Heart right ventricle (tissue), 16 donors: ENCODE measurements at places on chromosomes 7 and 10. TPM values are rescaled to one million over a fixed set of nuclear protein-coding genes. Genes with fewer than 3 reads are reported as not detected.

Gene COL1A2
- 88.8 TPM for total RNA-seq

Gene SYT15B
- total RNA-seq, result 0.83 TPM

Gene FZD8
- total RNA-seq, result 3.0 TPM

Gene ACSM6
- not detected for total RNA-seq

Gene MTPN
- total RNA-seq, result 88.3 TPM

Gene C10orf62
- total RNA-seq, result 0.30 TPM

Gene FAM204A
- 58.1 TPM for total RNA-seq

- DNase-seq, result no peak
Measured at GRCh38 chr10:16518822-16519221, 2.9 kb downstream of the C1QL3 start.

- no peak for DNase-seq
Measured at GRCh38 chr10:30238836-30239235, 110.2 kb downstream of the MTPAP start.

DNA sequence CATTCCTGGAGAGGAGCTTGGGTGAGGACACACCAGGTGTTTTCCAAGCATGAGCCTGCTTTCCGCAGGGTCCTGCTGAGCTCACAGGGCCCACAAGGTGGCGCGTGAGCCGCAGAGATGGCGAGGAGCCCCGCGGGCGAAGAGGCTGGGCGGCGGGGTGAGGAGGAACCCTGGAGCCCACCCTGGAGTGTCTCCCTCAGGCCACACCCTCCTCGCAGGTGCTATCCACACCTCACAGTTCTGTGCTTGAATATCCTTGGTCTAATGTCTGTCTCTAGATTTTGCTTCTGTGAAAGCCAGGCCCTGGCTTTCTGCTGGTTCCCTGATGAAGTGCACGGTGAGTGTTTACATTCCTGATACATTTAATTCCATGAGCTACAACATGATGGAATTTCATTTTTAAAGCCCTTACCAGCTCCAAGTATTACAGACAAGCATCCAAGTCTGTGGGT is 433.6 kb downstream of the ACTR3B start:
- DNase-seq, result no peak

DNA sequence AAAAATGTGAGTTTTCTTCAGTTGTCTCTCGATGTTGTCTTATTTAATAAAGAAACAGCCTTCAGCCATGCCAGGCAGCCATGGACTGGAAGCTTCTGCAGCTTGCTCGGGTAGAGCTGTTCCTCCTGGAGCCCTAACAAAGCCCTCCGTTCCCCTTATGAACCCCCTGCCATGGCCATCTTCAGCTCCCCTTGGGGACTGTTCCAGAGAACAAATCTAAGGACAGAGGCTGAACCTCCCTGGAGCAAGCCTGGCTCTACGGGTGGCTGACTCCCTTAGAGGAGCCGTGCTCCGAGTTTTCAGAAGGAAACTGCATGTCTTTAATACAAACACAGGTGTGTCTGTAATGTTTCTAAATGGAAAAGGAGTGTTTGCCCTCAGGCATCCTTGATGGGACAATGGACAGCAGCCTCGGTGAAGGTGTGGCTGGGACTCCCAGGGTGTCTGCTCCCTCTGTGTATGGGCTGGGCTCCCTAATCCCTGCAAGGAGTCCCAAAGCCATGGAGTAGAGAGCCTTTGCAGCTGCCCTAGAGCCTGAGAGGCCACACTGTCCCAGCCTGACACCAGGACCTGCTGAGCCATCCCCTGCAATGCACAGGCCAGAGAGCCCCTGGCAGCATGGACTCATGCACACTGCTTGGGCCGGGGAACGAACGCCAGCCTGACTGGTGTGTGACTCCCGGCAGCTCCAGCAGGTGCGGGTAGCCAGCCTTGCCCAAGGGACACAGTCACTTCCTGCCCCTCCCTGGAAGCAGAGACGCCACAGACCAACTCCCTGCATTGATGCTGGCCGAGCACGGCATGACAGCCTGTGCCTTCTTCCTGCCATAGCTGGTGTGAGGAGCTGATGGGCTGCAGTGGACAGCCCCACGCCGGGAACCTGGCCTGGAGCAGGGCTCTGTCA is 381.8 kb downstream of the TCERG1L start:
- no peak for DNase-seq

- DNase-seq, result no peak
Measured at GRCh38 chr10:22727663-22728062, 13.3 kb upstream of the PIP4K2A start.

- DNase-seq, result no peak
Measured at GRCh38 chr7:37450035-37450434, 1.4 kb upstream of the ELMO1 start.

- DNase-seq, result peak; percentile 58
Measured at GRCh38 chr7:137975768-137976167, 26.1 kb downstream of the CREB3L2 start.

DNA sequence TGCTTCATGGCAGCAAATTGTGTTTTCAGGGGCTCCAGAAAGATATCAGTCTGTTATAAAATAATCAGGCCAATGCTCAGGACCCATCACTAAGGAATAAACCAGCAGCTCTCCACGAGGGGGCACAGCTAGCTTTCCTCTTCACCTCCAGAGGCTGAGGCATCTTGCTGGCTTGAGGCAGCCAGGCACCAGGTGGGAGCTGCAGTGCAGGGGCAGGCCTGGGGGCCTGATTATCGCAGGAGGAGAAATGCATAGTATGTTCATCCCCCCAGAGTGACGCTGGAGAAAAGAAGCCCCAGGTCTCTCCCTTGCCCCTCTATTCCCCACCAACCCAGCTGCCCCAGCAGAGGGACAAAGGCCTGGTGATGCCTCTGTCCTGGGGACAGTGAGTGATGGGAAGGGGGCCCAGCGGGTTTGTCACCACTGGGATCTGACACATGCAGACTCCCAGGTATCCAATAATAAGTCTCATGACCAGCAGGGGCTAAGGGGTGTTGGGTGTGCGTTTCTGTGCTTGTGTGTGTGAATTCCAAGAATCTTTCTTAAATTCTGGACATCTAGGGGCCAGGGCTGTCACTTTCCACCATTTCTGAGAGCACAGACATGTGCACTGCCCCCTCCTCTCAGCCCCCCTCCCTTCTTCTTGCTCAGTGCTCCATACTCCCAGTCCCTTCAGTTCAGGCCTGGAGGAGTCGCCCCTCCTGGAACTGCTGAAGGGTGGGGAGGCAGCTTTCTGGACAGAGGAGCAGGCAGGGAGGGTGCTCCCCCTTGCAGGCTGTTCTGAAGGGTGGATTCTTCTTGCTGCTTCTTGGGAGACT is 128.1 kb upstream of the FAM20C start:
- DNase-seq, result peak; percentile 67

- peak; percentile 57 for DNase-seq
Measured at GRCh38 chr10:49053053-49053997, 62.0 kb downstream of the VSTM4 start.

GRCh38 chr10:23581906-23582450 is 143.1 kb downstream of the OTUD1 start:
- DNase-seq, result no peak

DNA sequence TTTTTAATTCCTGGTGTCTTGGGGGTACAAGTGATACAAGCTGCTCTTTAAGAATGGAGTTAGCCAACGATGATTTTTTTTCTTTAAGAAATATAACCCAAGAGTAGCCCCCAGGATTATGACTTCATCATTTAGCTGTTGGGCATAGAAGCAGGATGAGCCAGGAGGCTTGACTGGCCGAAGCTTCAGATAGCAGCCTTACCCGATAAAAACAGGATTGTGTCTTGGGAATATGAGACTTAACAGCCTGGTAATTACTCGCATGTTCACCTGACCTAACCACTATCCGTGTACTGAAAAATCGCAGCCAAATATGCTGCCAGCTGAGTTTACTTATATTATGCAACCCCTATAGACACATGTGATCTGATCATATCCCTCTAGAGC is 346.0 kb upstream of the BMPER start:
- DNase-seq, result no peak

DNA sequence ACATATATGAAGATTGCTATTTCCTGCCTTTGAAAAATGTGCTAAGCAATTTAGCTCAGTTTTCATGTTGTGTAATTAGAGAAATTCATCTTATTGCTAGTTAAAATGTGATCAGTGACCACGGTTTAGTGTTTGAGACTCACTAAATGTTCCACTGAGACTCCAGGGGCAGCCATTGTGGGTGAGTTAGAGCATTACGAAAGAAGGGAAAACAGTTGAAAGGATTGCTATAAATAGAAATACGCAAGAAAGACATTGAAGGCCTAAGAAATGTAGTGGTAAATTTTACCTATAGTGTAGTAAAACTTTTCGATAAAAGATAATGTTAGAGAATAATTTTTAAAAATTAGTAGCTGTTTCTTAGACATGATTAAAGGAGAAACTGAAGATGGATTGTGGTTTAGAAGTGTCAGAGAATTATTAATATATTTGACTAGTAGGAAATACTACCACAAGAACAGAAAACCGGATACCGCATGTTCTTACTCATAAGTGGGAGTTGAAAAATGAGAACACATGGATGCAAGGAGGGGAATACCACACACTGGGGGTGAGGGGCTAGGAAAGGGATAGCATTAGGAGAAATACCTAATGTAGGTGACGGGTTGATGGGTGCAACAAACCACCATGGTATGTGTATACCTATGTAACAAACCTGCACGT is 394.5 kb downstream of the SEMA3D start:
- DNase-seq, result no peak
